ENCODE measurements at places on chromosomes 12 and 14.

DNA sequence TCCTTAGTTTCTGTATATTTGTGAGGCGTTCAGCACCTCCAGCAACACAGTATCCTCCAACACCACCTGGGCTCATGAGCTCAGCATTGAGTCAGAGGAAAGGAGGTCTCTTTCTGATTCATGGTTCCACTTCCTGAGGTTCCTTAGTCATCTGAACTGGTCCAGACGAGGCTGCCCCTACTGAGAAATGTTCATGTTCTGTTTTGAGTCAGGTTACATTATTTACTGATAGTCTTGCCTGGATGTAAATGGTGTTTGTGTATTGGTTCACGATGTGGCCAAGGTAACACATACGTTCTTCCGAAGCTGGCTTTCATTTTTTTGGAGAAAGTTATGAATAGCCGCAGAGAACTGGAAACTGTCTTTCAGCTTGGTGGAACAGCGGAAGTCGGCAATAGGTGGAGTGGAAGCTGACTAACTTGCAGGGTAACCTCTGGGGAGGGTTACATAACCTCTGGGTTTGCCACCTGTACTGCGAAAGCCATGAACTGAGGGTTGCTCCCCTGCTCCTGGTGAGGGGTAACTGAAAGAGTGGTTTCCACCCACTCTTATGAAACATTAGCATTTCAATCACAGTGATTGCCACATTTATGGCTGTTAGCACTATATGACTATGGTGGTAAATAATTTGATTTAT lies 42.2 kb upstream of the MANSC4 start:
- DNase-seq, result peak; percentile 82

DNA sequence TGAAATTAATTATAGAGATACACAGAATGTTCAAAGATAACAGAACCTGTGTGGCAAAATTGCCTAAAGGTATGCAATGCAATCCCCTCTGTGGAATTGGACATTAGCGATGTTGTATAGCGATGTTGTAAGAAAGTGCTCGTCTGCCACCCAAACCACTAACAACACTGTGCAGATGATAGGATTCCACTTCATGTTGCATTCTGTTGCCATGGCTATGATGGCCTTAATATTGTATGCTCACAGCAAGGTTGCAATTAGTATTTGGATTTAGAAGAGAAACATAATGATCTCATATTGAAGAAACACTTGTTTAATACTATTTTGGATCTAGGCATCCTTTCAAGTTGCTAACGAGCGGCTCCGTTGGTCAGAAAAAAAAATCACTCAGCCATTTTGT lies 260.3 kb downstream of the BCAT1 start:
- no peak for DNase-seq

DNA sequence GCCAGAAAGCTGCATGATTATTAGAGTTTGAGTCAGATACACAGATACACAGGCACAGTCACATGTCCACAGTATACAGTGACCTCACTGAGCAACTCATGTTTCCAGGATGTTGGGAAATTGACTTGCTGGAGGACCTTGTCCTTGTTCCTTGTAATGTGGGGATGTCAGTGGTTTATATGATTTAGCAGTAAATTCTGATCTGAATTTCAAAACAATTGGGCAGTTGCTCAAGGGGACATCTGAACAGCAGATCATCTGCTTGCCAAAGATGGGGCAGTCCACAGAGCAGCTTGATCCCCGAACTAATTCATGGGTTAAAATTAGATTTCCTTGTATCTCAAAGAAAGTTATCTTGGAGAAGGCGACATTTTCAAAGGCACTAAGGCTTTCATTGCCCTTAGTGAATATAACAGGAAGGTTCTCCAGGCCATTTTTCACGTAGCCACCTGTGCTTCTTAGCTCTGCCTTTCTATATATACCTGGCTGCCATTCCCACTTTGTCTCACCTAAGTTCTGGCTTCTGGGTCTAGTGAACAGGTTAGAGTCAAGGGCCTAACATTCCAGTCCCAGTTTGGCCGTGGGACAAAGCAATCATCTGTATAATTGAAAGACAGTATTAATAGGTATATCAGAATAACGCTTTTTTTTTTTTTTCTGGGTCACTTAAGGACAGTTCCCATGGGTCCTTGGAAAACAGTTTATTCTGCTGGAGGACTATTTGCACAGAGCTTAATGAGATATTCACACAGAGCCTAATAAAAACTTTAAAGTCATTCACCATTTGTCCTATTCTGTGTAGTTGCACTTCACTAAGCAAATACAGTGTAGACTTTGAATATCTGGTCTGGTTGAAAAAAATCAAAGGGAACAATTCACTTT lies 64.9 kb upstream of the STRN3 start:
- DNase-seq, result no peak

- no peak for DNase-seq
Observed at GRCh38 chr12:75933101-75933500, 98.5 kb downstream of the PHLDA1 start.

DNA sequence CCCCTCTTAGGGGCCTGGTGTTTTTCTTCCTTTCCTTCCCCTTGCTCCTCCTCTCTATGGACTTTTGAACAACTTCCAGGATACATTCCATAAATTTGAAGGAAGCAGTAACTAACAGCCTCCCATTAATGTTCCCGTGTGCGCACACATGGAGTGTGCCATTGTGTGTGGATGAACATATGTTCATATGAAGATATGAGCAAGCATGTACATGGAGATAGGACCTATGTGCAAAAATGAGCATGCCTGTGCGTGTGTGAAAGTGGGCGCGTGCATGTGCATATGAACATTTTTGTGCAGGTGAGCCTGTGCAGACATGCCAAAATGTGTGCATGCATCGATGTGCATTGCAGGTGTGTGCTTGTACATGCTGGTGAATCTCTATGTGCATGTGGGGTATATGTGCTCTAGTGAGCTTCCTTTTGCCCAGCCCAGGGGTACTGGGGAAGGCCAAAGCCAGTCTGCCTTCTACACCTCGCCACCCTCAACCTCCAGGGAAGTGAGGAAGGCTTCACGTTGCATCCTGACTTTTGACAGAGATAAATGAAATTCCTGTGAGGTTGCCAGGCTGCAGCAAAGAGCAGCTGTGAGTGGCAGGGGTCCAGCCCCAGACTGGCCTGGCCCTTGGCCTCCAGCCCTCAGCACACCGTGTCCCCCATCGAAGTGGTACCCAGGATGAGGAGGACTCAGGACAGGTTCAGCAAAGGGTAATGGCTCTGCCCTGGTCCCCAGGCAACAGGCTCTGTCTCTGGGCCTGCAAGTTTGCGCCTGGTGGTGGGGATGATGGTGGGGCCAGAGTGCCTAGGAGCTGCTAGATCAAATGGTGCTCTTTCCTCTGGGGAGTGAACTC lies 21.1 kb upstream of the PGF start:
- DNase-seq, result no peak

GRCh38 chr14:88364710-88365413 lies 20.6 kb upstream of the SPATA7 start:
- DNase-seq, result no peak

DNA sequence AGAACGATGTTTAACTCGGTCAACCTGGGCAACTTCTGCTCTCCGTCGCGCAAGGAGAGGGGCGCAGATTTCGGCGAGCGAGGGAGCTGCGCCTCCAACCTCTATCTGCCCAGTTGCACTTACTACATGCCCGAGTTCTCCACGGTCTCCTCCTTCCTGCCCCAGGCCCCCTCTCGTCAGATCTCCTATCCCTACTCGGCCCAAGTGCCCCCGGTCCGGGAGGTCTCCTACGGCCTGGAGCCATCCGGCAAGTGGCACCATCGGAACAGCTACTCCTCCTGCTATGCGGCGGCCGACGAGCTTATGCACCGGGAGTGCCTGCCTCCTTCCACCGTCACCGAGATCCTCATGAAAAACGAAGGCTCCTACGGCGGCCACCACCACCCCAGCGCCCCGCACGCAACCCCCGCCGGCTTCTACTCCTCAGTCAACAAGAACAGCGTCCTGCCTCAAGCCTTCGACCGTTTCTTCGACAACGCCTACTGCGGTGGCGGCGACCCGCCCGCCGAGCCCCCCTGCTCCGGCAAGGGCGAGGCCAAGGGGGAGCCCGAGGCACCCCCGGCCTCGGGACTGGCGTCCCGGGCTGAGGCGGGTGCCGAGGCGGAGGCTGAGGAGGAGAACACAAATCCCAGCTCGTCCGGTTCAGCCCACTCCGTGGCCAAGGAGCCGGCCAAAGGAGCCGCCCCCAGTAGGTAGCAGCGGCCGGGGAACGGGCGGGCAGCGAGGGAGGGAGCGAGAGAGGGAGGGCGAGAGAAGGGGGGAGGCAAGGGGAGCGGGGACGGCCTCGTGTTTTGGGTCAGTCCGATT lies 513 bp downstream of the HOXC11 start:
- DNase-seq, result no peak

DNA sequence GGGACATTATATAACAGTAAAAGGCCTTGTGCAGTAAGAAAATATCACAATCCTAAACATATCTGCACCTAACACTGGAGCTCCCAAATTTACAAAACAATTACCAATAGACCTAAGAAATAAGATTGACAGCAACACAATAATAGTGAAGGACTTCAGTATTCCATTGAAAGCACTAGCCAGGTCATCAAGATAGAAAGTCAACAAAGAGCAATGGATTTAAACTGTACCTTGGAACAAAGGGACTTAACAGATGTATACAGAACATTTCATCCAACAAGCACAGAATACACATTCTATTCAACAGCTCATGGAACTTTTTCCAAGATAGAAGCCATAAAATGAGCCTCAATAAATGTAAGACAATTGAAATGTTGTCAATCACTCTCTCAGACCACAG lies 209.5 kb upstream of the ARHGAP5 start:
- no peak for DNase-seq

DNA sequence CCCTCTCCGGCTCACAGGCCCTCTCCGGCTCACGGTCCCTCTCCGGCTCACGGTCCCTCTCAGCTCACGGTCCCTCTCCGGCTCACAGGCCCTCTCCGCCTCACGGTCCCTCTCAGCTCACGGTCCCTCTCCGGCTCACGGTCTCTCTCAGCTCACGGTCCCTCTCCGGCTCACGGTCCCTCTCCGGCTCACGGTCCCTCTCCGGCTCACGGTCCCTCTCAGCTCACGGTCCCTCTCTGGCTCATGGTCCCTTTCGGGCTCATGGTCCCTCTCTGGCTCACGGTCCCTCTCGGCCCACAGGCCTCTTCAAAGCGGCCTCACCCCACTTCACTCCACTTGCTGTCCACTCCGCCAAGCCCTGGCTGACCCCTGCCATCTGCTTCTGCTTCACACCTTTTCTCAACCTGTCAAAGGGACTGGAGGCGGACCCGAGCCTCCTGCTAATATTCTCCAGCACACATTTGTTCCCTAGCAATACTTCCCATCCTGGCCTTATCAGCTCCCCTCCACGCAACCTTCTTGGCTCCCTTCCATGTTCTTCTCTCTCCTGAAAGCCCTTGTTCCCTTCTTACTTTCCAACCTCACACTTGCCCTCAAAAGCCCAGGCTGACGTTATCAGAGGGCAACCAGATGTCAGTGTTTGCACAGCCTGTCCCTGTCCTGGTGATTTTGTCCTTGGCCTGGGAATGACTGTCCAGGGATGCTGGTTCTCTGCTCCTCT lies 176.7 kb downstream of the CALM1 start:
- DNase-seq, result no peak

- no peak for DNase-seq
Observed at GRCh38 chr14:89990623-89991275, 35.0 kb downstream of the TDP1 start.

- no peak for DNase-seq
Observed at GRCh38 chr14:100881211-100882025, 22.1 kb downstream of the RTL1 start.

DNA sequence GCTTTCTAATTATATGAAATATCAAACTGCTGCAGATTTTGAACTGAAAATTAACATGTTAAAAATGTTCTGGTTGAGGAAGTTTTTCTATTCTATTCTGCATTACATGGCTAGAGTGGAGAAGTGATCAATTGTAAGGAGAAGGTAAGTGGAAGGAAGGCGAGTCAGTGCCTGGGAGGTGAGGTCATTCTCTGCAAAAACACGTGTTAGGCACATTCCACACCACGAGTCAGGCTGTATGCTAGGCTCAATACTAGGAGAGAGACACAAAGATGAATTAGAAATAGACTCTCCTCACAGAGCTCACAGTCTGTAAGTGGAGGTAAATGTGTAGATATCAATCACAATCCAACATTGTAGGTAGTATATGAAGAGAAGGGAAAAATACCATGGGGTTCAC lies 194.1 kb downstream of the NOVA1 start:
- DNase-seq, result no peak

DNA sequence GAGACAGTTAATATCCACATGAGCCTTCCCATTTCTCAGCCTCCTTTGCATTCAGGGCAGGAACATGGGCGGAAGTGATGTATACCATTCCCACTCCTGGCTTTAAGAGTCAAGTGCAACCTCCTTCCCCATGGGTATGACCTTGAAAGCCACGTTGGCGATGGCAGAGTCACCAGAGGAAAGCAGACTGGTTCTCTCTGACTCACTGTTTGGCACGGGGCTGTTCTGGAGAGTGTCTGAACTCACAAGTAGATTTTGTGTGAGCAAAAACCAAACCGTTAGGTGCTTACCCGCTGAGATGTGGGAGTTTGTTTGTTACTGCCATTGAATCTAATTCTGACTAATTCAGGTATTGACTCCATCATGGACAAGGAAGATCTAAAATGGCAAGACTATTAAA lies 36.7 kb upstream of the PZP start:
- peak; percentile 83 for DNase-seq

GRCh38 chr14:102500158-102500662 lies 9.4 kb downstream of the ANKRD9 start:
- DNase-seq, result peak; percentile 33

DNA sequence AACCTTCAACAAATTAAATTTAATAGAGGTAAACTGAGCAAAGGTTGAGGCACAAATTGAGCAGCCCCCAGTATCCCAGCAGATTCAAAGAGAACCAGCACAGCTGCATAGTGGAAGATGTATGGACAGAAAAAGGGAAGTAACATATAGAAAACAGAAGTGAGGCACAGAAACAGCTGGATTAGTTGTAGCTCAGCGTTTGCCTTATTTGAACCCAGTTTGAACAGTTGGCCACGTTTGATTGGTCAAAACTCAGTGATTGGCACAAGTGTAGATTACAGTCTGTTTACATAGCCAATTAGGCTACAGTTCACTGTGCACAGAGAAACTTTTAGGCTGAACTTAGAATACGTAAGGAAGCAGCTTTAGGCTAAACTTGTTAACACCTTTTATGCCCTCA lies 315.5 kb downstream of the RMST start:
- no peak for DNase-seq

DNA sequence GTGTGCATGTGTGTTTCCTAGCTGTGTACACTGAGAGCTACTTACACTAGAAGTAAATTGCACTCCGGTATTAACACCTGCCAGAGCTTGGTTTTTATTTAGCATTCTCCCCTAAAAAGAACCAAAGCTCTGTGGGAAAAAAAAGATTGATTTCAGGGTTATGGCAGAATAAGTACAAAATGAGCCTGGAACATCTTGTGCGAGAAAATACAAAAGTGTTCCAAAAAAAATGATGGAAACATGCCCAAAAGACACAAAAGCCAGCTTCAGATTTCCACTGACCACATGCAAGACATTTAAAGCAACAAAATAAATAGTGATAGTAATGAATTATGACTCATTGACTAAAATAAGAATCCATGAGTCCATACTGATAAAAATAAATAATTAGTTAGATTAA lies 188.3 kb downstream of the GXYLT1 start:
- no peak for DNase-seq
